ENCODE measurements at places on chromosomes 7 and 10. TPM values are rescaled to one million over a fixed set of nuclear protein-coding genes. Genes with fewer than 3 reads are reported as not detected.

CNOT4 gene
- 22.7 TPM for total RNA-seq

CLDN4 gene
- 0.34 TPM for total RNA-seq

DDIT4 gene
- total RNA-seq = 35.6 TPM

MYPN gene
- 69.8 TPM for total RNA-seq

ZNF425 gene
- 2.8 TPM for total RNA-seq

THSD7A gene
- not detected for total RNA-seq

GARIN1A gene
- 1.6 TPM for total RNA-seq

PON3 gene
- not detected for total RNA-seq

CLCN1 gene
- total RNA-seq = not detected

UTF1 gene
- total RNA-seq = not detected

CTAGE4 gene
- total RNA-seq = not detected

ARHGAP22 gene
- 75.4 TPM for total RNA-seq

ATG9B gene
- 0.24 TPM for total RNA-seq

SNCG gene
- total RNA-seq = 3.5 TPM

GRCh38 chr7:94095316-94096009 is 91.3 kb upstream of the BET1 start:
- DNase-seq = no peak
- peaks cover 12% of the 10 kb centered on the region for H3K4me1 ChIP-seq
- no peaks in the 10 kb centered on the region for H3K36me3 ChIP-seq
- H3K27ac ChIP-seq = no peak overlapping the region

DNA sequence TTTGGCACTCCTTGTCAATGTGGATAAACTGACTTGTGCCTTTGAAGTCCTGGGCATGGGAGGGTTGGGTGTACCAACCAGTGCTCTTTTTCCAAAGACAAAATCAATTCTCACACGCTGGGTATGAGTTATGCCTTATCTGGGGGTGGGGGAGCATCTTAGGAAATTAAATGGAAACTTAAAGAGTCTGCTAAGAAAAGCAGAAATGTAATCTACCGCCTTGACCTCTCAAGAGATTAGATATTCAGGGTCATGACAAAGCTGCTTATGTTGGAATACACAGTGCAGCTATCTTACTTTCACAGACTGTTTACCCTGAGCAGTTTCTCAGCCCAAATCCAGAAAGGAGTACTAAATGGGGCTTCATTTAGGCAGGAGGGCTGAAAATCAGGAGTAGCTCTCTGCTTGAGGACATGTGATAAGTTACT is 2.6 kb downstream of the MEST start:
- H3K36me3 ChIP-seq = no peaks in the 10 kb centered on the region
- DNase-seq = no peak
- no peak overlapping the region for H3K4me3 ChIP-seq
- peaks cover 21% of the 10 kb centered on the region for H3K27me3 ChIP-seq

DNA sequence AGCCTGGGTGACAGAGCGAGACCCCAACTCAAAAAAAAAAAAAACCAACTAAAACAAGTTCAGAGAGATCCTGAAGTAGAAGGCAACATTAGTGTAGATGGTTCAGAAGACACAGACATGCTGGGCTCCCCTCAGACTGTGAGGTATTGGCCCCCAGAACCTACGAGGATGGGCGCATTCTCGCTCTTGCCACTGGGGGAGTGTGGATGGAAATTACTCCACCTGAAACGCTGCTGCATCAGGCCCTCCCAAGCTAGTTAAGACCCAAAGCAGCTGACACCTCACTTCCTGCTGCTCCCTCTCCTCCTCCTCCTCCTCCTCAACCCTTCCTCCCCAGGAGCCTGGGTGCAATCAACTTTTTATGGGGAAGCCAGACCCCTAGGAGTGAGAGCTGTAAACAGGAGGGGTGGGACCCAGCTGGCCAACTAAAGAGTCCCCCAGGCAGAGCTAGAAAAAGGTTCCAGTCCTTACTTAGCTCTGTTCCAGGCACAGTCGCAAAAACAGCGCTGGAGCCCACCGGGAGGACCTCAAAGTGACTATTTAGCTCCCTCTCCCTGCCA is 7.4 kb downstream of the SH3PXD2A start:
- H3K27ac ChIP-seq = no peak overlapping the region
- no peaks in the 10 kb centered on the region for H3K36me3 ChIP-seq
- H3K27me3 ChIP-seq = peaks cover 2% of the 10 kb centered on the region
- no peak overlapping the region for H3K4me3 ChIP-seq

- H3K27ac ChIP-seq = no peak within 1 kb of the TSS
- peak within 1 kb of the TSS; percentile 87 for H3K4me3 ChIP-seq
- no peak for DNase-seq
- H3K36me3 ChIP-seq = no peaks in the 10 kb centered on the region
- peaks cover 23% of the 10 kb centered on the region for H3K4me1 ChIP-seq
Observed at GRCh38 chr7:141073641-141074161, at the start of gene TMEM178B. Gene TMEM178B (plus strand): TSS chr7:141074064.

- H3K4me3 ChIP-seq = peak overlapping the region; percentile 96
- H3K36me3 ChIP-seq = peaks cover 40% of the 10 kb centered on the region
- peak overlapping the region; percentile 81 for H3K27ac ChIP-seq
Observed at GRCh38 chr10:87864496-87865059, 1.2 kb downstream of the PTEN start.

DNA sequence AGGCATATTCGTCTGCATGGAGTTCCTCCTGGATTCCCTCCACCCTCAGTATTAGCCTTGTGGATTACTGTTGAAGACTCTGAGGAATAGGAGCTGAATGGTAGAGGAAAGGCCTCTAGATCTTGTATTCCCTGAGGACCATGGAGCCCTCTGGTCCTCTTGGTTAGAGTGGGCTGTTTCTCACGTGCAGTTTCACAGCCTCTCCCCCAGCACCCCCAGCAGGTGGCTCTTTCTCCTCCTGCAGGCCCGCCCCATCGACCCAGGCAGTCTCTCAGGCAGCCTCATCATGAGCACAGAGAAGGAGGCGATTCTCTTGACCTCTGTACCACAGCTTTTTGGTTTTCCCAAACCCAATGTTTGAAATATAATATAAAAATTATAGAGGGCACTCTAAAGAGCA is 102.0 kb downstream of the WNT2 start:
- peaks cover 39% of the 10 kb centered on the region for H3K4me1 ChIP-seq
- H3K27ac ChIP-seq = no peak overlapping the region
- no peak overlapping the region for H3K4me3 ChIP-seq

DNA sequence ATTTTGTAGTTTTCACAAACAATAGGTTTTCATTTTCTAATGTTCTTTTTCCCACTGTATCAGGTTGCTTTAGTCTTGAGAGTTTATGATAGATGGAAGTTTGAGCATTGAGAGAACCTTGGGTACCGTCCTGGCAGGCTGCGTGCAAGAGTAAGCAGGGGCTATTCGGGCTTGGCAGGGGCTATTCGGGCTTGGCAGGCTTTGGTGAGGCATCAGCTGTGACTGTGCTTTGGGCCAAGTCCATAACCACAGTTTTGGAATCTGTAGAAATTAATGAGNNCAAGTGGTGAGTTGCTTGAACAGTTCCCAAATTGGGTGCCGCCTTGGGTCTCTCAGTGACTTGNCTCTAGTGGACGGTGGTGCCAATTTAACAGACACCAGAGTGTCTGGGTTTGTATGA is 424.6 kb downstream of the PAXIP1 start:
- no peaks in the 10 kb centered on the region for H3K27me3 ChIP-seq
- H3K27ac ChIP-seq = no peak overlapping the region
- no peaks in the 10 kb centered on the region for H3K4me1 ChIP-seq
- H3K4me3 ChIP-seq = no peak overlapping the region
- DNase-seq = no peak

GRCh38 chr7:44157116-44158080 is 16.3 kb upstream of the MYL7 start:
- H3K27ac ChIP-seq = no peak overlapping the region
- no peaks in the 10 kb centered on the region for H3K36me3 ChIP-seq
- peaks cover 17% of the 10 kb centered on the region for H3K4me1 ChIP-seq
- peaks cover 2% of the 10 kb centered on the region for H3K27me3 ChIP-seq
- DNase-seq = no peak

- no peaks in the 10 kb centered on the region for H3K4me1 ChIP-seq
- H3K4me3 ChIP-seq = no peak overlapping the region
- H3K27me3 ChIP-seq = peaks cover 2% of the 10 kb centered on the region
- H3K36me3 ChIP-seq = peaks cover 7% of the 10 kb centered on the region
Observed at GRCh38 chr7:24075426-24075810, 208.6 kb upstream of the NPY start.

GRCh38 chr7:134443396-134444070 is 15.4 kb downstream of the AKR1B1 start:
- peaks cover 14% of the 10 kb centered on the region for H3K4me1 ChIP-seq
- H3K27me3 ChIP-seq = peaks cover 2% of the 10 kb centered on the region
- H3K36me3 ChIP-seq = peaks cover 70% of the 10 kb centered on the region
- H3K27ac ChIP-seq = no peak overlapping the region
- no peak for DNase-seq

- H3K36me3 ChIP-seq = peaks cover 15% of the 10 kb centered on the region
- H3K4me1 ChIP-seq = no peaks in the 10 kb centered on the region
- no peak for DNase-seq
- no peak overlapping the region for H3K27ac ChIP-seq
- H3K27me3 ChIP-seq = peaks cover 14% of the 10 kb centered on the region
Observed at GRCh38 chr7:157476201-157476600, 139.4 kb downstream of the DNAJB6 start.

- no peak for DNase-seq
- H3K36me3 ChIP-seq = no peaks in the 10 kb centered on the region
- H3K27ac ChIP-seq = no peak overlapping the region
- H3K4me1 ChIP-seq = no peaks in the 10 kb centered on the region
- H3K27me3 ChIP-seq = peaks cover 33% of the 10 kb centered on the region
Observed at GRCh38 chr10:97150013-97150595, 35.7 kb downstream of the SLIT1 start.

GRCh38 chr7:86962623-86963022 is 96.8 kb downstream of the ELAPOR2 start:
- DNase-seq = no peak
- H3K36me3 ChIP-seq = no peaks in the 10 kb centered on the region
- H3K4me1 ChIP-seq = no peaks in the 10 kb centered on the region
- H3K27ac ChIP-seq = no peak overlapping the region

DNA sequence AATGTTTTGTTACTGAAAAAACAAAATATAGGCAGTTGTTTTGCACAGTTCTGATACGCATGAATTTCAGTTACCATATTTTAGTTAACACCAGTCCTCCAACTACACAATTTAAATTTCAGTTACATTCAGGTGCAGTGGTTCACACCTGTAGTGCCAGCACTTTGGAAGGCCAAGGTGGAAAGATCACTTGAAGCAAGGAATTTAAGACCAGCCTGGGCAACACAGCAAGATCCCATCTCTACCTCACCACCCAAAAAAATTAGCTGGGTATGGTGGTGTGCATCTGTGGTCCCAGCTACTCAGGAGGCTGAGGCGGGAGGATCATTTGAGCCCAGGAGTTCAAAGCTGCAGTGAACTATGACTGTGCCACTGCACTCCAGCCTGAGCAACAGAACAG is 45.3 kb downstream of the ABI1 start:
- H3K27me3 ChIP-seq = no peaks in the 10 kb centered on the region
- peaks cover 16% of the 10 kb centered on the region for H3K4me1 ChIP-seq
- peaks cover 4% of the 10 kb centered on the region for H3K36me3 ChIP-seq

DNA sequence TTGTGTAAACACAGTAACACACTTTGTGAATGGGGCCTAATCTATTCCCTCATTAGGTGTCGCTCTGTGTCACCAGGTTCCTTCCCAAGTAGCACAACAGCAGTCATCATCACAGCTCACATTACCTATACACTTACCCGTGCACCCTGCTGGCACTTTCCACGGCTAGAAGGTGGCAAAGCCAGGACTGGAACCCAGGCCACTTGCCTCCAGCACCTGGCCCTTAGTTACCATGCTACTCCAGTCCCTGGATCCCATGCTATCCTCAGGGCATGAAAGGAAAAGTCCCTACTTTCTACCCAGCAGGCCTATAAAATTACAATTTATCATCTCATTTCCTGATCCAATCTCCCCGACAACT is 18.4 kb downstream of the SMURF1 start:
- H3K27ac ChIP-seq = no peak overlapping the region
- H3K4me3 ChIP-seq = no peak overlapping the region
- H3K27me3 ChIP-seq = no peaks in the 10 kb centered on the region
- H3K4me1 ChIP-seq = peaks cover 71% of the 10 kb centered on the region
- DNase-seq = no peak
- H3K36me3 ChIP-seq = peaks cover 5% of the 10 kb centered on the region

- no peaks in the 10 kb centered on the region for H3K27me3 ChIP-seq
- no peaks in the 10 kb centered on the region for H3K4me1 ChIP-seq
- no peak overlapping the region for H3K27ac ChIP-seq
- DNase-seq = no peak
- H3K4me3 ChIP-seq = no peak overlapping the region
Observed at GRCh38 chr7:54559401-54559800, 17.2 kb downstream of the VSTM2A start.

- H3K4me3 ChIP-seq = no peak overlapping the region
- H3K4me1 ChIP-seq = peaks cover 38% of the 10 kb centered on the region
- H3K36me3 ChIP-seq = peaks cover 39% of the 10 kb centered on the region
Observed at GRCh38 chr10:125107166-125107949, 53.0 kb downstream of the CTBP2 start.

- peaks cover 1% of the 10 kb centered on the region for H3K27me3 ChIP-seq
- peak overlapping the region; percentile 92 for H3K4me3 ChIP-seq
- H3K4me1 ChIP-seq = peaks cover 73% of the 10 kb centered on the region
- H3K36me3 ChIP-seq = no peaks in the 10 kb centered on the region
- DNase-seq = no peak
Observed at GRCh38 chr10:114631666-114632417, 26.2 kb downstream of the ABLIM1 start.

DNA sequence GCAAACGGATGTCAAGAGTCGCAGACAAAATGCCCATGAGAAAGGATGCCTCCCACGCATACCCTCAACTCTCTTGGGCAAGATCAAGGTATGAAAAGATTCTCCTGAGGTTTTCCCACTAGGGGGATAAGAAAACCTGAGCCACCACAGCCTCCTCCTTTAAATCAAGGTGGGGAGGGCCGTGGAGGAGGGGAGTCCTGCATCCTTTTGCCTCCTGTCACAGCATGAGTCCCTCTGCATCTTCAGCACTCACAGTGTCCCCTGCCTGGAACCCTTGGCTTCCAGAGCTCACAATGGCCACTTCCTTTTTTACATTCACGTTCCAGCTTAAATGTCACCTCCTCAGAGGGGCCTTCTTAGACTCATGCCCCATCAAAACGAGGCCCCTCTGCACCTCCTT is 207.6 kb downstream of the GLI3 start:
- H3K27ac ChIP-seq = no peak overlapping the region
- no peaks in the 10 kb centered on the region for H3K27me3 ChIP-seq
- H3K4me1 ChIP-seq = no peaks in the 10 kb centered on the region
- DNase-seq = no peak
- H3K4me3 ChIP-seq = no peak overlapping the region

DNA sequence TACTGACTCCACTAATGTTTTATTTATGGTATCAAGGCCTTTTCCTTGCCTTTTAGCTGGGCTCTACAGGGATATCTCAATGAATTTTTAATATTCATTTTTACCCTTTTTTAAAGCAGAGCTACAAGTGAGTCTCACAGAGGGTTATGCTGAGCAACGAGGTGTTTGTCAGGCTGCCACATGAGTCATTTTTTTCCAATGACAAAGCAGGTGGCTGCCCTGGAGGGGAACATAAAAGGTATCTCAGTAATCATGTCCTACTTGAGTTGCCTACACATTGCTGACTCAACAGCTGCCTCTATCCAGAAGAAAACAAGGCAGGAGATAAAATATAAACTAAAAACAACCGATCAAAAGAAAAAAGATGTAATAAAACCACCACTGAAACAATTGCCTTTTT is 1004.9 kb upstream of the POT1 start:
- H3K4me3 ChIP-seq = no peak overlapping the region
- no peaks in the 10 kb centered on the region for H3K36me3 ChIP-seq
- H3K27me3 ChIP-seq = no peaks in the 10 kb centered on the region
- H3K27ac ChIP-seq = no peak overlapping the region
- no peak for DNase-seq

GRCh38 chr10:3430501-3430900 is 257.9 kb upstream of the PITRM1 start:
- no peak overlapping the region for H3K27ac ChIP-seq
- H3K4me1 ChIP-seq = peaks cover 23% of the 10 kb centered on the region
- no peaks in the 10 kb centered on the region for H3K36me3 ChIP-seq
- no peaks in the 10 kb centered on the region for H3K27me3 ChIP-seq
- no peak for DNase-seq
